ENCODE measurements at places on chromosomes 5 and 9.

- DNase-seq = no peak
Measured at GRCh38 chr5:159338118-159338517, 7.8 kb upstream of the IL12B start.

DNA sequence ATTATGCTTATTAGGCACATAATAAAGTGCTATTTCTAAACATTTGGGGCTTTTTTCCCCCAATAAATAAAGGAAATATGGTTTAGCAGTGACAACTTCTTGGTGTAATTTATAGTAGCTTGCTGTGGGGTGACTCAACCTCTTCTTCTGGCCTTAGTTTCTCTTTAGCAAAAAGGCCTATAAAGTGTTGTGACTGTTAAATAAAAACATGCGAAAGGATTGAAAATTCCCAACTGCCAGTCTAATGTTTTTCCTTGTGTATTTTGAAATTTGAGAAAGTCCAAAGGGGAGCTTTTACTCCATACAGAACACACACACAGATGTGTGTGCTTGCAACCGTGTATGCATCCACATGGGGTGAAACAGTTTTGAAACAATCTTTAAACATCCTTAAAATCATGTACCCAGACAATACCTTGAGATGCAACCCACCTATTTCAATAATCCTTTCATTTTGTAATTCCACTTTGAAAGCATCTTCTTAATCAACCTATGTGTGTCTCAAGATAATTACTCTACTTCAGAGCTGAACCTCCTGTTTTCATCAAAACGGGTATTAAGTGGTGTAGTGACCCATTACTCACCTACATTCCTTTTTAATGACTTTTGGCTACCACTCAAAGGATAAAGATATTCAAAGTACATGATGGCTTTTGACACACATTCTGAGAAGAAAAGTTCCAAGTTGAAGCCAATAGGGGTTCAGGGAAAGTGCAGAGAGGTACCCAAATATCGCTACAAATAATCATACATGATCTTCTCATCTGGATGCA, 123.8 kb downstream of the DROSHA start:
- DNase-seq = no peak

DNA sequence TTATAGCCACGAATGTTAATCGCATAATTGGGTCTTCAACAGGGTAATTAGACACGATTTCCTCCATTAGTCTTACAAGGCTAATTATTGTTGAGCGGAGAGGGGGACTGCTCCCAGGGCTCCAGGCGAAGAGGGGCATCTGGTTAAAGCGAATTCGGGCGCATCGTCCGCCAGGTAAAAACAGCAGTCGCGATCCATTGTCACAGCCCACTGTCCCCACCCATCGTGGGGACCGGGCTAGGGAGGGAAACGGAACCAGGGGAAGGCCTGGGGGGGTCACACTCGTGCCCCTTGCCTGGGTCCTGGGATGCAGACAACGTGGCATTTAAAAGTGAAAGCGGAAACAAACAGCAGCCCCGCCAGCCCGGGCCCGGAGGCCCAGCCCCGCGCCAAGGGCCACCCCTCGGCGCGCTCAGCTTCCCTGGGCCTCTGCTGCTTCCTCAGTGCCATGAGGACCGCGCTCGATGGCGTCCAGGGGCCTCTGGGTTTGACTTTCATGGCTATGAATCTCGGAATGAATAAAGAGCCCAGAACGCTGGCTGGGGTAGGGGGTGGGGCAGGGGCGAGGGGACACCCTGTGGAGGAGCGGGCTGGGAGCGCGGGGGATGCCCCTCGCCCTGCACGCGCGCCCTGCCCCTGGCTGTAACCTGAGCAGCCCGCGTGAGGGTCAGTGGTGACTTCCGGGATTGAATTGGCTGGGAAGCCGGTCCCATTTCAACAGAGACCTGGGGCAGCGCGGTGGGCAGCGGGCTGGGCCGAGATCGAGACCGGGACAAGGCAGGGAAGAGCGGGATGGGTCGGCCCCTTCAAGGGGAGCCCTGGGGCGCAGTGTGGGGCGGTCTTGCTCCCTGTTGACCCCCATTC, 99.9 kb downstream of the GTF3C4 start:
- peak; percentile 72 for DNase-seq

GRCh38 chr5:154002511-154003020, 36.1 kb downstream of the FAM114A2 start:
- DNase-seq = no peak

DNA sequence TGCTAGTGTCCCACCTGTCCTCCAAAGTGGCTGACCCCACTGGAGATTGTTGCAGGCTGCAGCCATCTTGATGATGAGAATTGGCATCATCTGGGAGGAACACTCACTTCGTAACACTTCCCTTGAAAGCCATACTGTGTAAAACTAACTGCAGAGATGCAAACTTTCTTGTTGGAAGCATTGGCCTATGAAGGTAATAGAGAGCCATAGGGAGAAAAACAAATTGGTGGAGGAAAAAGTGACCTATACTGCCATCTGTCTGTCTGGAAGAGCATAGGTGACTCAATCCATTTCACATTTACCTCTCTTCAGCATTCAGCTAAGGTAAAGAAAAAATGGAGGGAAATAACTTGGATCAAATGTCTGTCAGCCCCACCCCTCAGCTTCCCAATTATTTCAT, 473.4 kb downstream of the NTRK2 start:
- no peak for DNase-seq

DNA sequence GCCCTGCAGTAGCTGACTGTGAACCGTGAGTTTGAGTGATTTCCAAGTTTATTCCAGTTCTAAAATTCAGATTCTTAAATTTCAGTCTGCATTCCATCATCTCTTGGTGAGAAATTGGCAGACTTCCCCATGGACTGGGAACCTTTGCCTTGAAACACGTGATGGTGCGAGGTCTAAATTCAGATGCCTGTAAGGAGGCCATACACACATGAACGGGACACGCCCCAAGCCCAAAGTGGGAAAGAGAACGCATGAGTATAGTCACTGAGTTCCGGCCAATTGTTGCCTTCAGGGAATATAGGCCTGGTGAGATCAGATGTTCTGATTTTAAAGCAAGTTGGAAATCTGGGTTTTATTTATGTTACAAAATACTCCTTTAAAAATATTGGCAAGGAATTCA, 1084.4 kb upstream of the WWC1 start:
- no peak for DNase-seq

- no peak for DNase-seq
Measured at GRCh38 chr9:86469476-86470250, 115.5 kb upstream of the TUT7 start.

GRCh38 chr9:82037126-82037525, 48.6 kb downstream of the SPATA31D1 start:
- no peak for DNase-seq

DNA sequence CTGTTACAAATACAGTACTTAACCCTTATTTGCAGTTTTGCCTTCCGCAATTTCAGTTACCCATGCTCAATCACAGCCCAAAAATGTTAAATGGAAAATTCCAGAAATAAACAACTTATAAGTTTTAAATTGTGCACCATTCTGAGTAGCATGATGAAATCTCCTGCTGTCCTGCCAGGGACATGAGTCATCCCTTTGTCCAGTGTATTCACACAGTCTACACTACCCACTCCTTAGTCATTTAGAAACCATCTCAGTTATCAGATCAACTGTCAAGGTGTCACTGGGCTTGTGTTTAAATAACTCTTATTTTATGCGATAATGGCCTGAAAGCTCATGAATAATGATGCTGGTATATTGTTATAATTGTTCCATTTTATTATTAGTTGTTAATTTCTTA, 95.8 kb downstream of the PLCXD3 start:
- DNase-seq = no peak

GRCh38 chr5:148374690-148375360, 8.9 kb upstream of the FBXO38 start:
- DNase-seq = peak; percentile 31

DNA sequence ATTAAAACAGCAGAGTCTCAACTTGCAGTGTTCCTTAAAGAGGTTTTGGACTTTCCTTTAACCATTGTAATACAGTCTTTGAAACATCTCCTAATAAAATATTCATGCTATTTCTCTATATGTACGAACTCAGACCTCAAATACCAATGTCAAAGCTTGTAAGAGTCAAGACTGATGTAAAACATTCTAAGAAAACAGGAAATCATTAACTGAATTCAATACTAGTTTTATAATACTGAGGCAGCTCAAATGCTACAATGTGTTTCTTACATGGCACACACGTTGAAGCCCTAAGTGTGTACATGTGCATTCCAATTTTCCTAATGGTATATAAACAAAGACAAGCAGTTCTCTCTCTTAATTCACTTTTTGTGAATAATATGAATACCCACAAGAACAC, 11.6 kb downstream of the PSIP1 start:
- no peak for DNase-seq

- DNase-seq = no peak
Measured at GRCh38 chr9:21056931-21057330, 20.8 kb downstream of the IFNB1 start.

DNA sequence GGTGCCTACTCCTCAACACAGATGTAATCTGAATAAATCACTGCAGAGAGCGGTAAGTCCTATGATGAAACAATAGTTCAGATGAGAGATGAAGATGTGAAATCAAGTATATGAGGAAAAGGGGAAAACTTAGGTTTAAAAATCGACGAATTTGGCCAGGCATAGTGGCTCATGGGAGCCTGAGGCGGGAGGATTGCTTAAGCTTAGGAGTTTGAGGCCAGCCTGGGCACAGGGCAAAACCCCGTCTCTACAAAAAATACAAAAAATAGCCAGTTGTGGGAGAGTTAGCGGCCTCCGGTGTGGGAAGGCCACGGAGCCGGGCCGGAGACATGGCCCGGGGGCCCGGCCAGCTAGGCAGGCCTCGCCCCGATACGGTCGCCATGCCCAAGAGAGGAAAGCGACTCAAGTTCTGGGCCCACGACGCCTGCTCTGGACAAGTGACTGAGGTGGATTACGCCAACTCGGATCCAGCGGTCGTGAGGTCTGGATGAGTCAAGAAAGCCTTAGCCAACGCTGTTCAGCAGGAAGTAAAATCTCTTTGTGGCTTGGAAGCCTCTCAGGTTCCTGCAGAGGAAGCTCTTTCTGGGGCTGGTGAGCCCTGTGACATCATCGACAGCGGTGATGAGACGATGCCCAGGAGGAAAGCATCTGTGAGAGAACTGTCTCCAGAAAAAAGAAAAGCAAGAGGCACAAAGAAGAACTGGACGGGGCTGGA, 62.8 kb upstream of the SUB1 start:
- no peak for DNase-seq

GRCh38 chr9:122642226-122642625, 15.2 kb downstream of the OR1B1 start:
- peak; percentile 6 for DNase-seq

DNA sequence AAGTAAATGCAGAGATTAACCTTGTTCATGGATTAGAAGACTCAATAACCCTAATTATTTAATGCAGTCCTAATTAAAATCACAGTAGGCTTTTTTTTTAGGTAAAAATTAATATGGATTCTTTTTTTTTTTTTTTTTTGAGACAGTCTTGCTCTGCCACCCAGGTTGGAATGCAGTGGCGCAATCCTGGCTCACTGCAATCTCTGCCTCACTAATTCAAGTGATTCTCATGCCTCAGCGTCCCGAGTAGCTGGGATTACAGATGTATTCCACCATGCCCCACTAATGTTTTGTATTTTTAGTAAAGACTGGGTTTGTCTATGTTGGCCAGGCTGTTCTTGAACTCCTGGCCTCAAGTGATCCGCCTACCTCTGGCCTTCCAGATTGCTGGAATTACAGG, 40.6 kb downstream of the DENND4C start:
- DNase-seq = no peak

GRCh38 chr5:36660397-36661049, 54.1 kb downstream of the SLC1A3 start:
- DNase-seq = no peak

DNA sequence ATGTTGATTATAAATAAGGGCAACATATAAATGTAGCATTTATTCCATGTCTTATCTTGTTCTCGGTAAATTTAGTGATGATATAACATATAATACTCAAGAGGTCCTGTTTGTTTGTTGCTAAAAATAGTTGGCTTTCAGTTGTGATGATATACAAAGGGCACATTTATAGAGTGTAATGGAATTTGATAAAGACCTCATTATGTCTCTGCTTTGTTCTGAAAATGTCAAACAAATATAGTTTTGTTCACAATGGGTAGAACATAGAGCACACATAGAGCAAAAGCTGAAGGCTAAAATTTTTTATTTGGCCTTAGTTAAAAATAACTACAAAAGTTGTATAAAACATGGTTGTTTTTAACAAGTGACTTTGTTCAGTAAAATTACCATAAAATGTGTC, 477.1 kb upstream of the SMC2 start:
- DNase-seq = no peak

DNA sequence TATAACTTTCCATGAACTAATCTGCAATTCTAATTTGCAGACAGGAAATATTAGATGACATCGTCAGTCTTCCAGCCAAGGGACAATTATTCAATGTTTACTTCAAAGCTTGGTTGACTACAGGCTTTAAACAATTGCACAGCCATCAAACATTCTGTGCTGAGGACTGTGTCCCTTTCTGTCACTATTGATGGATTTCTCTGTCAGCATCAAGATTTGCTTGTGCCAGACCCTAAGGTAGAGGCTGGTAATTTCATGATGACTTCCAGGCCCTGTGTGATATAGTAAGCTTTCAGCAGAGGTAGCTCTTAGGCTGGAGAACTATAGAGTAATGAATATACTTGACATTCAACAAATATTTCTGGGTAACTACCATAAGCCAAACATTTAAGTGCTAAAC, 229.3 kb upstream of the ACTBL2 start:
- no peak for DNase-seq

Measured in nephron progenitor cell (in vitro differentiated cells).